ENCODE measurements at places on chromosomes 1 and 21.

- no peak overlapping the region for H3K27ac ChIP-seq
- H3K36me3 ChIP-seq: peaks cover 18% of the 10 kb centered on the region
- no peak overlapping the region for H3K4me3 ChIP-seq
Measured at GRCh38 chr1:61463220-61463619, 261.7 kb downstream of the TM2D1 start.

- H3K27me3 ChIP-seq: no peaks in the 10 kb centered on the region
- no peak for DNase-seq
- no peaks in the 10 kb centered on the region for H3K36me3 ChIP-seq
Measured at GRCh38 chr1:232038706-232039677, 412.4 kb downstream of the DISC1 start.

GRCh38 chr1:219330669-219331068 lies 157.0 kb downstream of the LYPLAL1 start:
- H3K36me3 ChIP-seq: no peaks in the 10 kb centered on the region
- H3K27me3 ChIP-seq: no peaks in the 10 kb centered on the region
- H3K4me3 ChIP-seq: no peak overlapping the region
- peaks cover 27% of the 10 kb centered on the region for H3K4me1 ChIP-seq
- H3K27ac ChIP-seq: peak overlapping the region; percentile 70
- DNase-seq: peak; percentile 65

GRCh38 chr1:185463433-185463832 lies 146.4 kb upstream of the IVNS1ABP start:
- H3K4me1 ChIP-seq: no peaks in the 10 kb centered on the region
- no peaks in the 10 kb centered on the region for H3K36me3 ChIP-seq
- no peak for DNase-seq
- no peaks in the 10 kb centered on the region for H3K27me3 ChIP-seq
- H3K4me3 ChIP-seq: no peak overlapping the region
- H3K27ac ChIP-seq: no peak overlapping the region

GRCh38 chr1:31797216-31797615 lies 18.6 kb downstream of the SPOCD1 start:
- no peak overlapping the region for H3K27ac ChIP-seq
- H3K36me3 ChIP-seq: no peaks in the 10 kb centered on the region
- no peak overlapping the region for H3K4me3 ChIP-seq

GRCh38 chr1:17027403-17027802 lies 15.7 kb upstream of the ATP13A2 start:
- H3K36me3 ChIP-seq: peaks cover 34% of the 10 kb centered on the region
- no peaks in the 10 kb centered on the region for H3K27me3 ChIP-seq
- no peaks in the 10 kb centered on the region for H3K4me1 ChIP-seq
- no peak for DNase-seq
- no peak overlapping the region for H3K4me3 ChIP-seq
- no peak overlapping the region for H3K27ac ChIP-seq

- H3K4me3 ChIP-seq: no peak overlapping the region
- H3K27ac ChIP-seq: no peak overlapping the region
- no peaks in the 10 kb centered on the region for H3K27me3 ChIP-seq
- peaks cover 33% of the 10 kb centered on the region for H3K4me1 ChIP-seq
Measured at GRCh38 chr1:58862728-58863385, 79.0 kb upstream of the JUN start.

- no peaks in the 10 kb centered on the region for H3K36me3 ChIP-seq
- H3K27me3 ChIP-seq: peaks cover 7% of the 10 kb centered on the region
- no peak for DNase-seq
- no peaks in the 10 kb centered on the region for H3K4me1 ChIP-seq
Measured at GRCh38 chr1:9047019-9047418, 20.8 kb upstream of the SLC2A7 start.

GRCh38 chr1:39190096-39190495 lies 14.4 kb upstream of the MACF1 start:
- H3K36me3 ChIP-seq: no peaks in the 10 kb centered on the region
- H3K27ac ChIP-seq: no peak overlapping the region
- H3K4me1 ChIP-seq: peaks cover 33% of the 10 kb centered on the region
- no peak for DNase-seq
- H3K27me3 ChIP-seq: no peaks in the 10 kb centered on the region
- H3K4me3 ChIP-seq: no peak overlapping the region

GRCh38 chr1:213979751-213980586 lies 7.8 kb upstream of the PROX1 start:
- no peak overlapping the region for H3K27ac ChIP-seq
- no peak overlapping the region for H3K4me3 ChIP-seq
- H3K36me3 ChIP-seq: no peaks in the 10 kb centered on the region
- H3K27me3 ChIP-seq: no peaks in the 10 kb centered on the region

GRCh38 chr1:205584732-205585131 lies 47.1 kb downstream of the ELK4 start:
- peaks cover 6% of the 10 kb centered on the region for H3K27me3 ChIP-seq
- no peak overlapping the region for H3K27ac ChIP-seq
- DNase-seq: no peak

DNA sequence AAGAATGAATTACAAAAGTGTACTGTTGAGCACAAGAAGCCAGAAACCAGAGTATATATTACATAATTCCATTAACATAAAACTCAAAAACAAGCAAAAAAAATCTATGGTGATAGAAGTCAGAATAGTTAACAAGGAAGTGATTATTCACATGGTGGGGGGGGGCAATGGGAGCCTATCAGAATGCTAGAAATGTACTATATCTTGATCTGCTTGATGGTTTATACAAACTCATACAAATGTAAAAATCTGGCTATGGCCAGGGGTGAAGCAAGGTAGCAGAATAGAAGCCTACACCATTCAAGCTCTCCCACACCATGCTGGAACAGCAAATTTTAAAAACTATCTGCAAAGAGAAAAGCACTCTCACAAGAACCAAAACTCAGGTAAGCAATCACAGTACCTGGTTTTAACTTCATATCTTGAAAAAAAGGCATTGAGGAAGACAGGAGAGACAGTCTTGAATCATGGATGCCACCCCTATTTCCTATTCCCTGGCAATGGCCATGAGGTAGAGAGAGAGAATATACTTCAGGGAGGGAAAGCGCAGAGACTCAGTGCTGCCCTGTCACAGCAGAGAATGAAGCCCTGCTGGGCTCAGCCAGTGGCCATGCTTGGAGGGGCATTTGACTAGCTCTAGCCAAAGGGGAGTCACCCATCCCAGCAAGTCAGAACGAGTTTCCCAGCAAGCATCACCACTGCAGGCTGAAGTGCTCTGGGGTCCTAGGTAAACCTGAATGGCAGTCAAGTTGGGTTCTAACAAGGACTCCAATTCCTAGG lies 73.8 kb downstream of the CDC42BPA start:
- peak overlapping the region; percentile 78 for H3K27ac ChIP-seq
- H3K36me3 ChIP-seq: no peaks in the 10 kb centered on the region
- H3K4me1 ChIP-seq: peaks cover 51% of the 10 kb centered on the region
- H3K27me3 ChIP-seq: no peaks in the 10 kb centered on the region
- peak overlapping the region; percentile 46 for H3K4me3 ChIP-seq

- no peak overlapping the region for H3K4me3 ChIP-seq
- DNase-seq: peak; percentile 50
- no peaks in the 10 kb centered on the region for H3K36me3 ChIP-seq
- H3K27ac ChIP-seq: no peak overlapping the region
- no peaks in the 10 kb centered on the region for H3K27me3 ChIP-seq
- H3K4me1 ChIP-seq: peaks cover 14% of the 10 kb centered on the region
Measured at GRCh38 chr1:223628233-223629125, 37.0 kb downstream of the CAPN8 start.

GRCh38 chr1:234540404-234540762 lies 61.4 kb upstream of the TARBP1 start:
- H3K27ac ChIP-seq: no peak overlapping the region
- DNase-seq: no peak
- H3K27me3 ChIP-seq: peaks cover 2% of the 10 kb centered on the region
- H3K36me3 ChIP-seq: no peaks in the 10 kb centered on the region
- H3K4me1 ChIP-seq: peaks cover 74% of the 10 kb centered on the region

GRCh38 chr21:25491267-25491666 lies 116.0 kb downstream of the MRPL39 start:
- no peak overlapping the region for H3K27ac ChIP-seq
- no peaks in the 10 kb centered on the region for H3K36me3 ChIP-seq
- no peak overlapping the region for H3K4me3 ChIP-seq
- DNase-seq: no peak

GRCh38 chr1:116693759-116694480 lies 26.4 kb upstream of the IGSF3 start:
- H3K27me3 ChIP-seq: no peaks in the 10 kb centered on the region
- H3K27ac ChIP-seq: no peak overlapping the region
- no peak overlapping the region for H3K4me3 ChIP-seq
- DNase-seq: no peak
- H3K36me3 ChIP-seq: no peaks in the 10 kb centered on the region
- peaks cover 9% of the 10 kb centered on the region for H3K4me1 ChIP-seq

Measured in HepG2 (cell line).